ENCODE measurements at places on chromosomes 2 and 18.

GRCh38 chr2:43605851-43606250, 10.0 kb upstream of the THADA start:
- no peak for DNase-seq

DNA sequence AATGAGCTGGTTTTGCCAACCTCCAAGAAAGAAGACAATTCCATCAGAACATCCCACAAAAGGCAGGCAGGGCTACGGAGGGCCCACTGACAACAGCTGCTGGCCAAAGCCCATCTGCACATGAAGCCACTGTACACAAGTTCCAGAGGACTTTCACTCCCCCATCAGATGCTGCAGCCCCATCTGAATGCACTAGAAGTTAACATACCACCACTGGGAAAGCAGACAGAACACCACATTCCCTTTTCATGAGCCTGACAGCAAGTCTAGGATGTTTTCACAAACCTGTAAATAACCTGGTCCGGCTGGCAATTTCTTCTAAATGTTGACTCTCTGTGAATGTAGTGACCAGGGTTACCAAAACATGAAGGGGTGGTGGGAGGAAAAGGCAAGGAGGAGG, 41.5 kb downstream of the CCBE1 start:
- DNase-seq = no peak

- no peak for DNase-seq
Measured at GRCh38 chr18:10022365-10022764, 108.5 kb downstream of the VAPA start.

DNA sequence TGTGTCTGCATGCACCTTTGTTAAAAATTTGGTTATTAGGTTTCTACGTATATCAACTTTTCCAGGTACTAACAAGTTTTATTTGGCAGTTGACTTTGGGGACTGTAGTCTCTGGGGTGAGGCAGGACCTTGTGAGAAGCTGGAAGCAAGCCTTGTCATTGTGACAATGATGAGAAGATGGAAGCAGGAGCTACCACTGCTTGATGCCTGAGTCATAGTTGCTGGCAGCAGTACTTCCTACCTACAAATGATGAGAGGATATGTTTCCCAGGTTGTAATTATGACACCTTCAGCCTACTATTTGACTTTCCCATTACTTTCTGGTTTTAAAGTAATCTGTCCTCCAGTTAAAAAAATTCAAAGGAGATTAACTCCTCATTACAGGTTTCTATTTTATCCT, 516.3 kb downstream of the NRXN1 start:
- no peak for DNase-seq

DNA sequence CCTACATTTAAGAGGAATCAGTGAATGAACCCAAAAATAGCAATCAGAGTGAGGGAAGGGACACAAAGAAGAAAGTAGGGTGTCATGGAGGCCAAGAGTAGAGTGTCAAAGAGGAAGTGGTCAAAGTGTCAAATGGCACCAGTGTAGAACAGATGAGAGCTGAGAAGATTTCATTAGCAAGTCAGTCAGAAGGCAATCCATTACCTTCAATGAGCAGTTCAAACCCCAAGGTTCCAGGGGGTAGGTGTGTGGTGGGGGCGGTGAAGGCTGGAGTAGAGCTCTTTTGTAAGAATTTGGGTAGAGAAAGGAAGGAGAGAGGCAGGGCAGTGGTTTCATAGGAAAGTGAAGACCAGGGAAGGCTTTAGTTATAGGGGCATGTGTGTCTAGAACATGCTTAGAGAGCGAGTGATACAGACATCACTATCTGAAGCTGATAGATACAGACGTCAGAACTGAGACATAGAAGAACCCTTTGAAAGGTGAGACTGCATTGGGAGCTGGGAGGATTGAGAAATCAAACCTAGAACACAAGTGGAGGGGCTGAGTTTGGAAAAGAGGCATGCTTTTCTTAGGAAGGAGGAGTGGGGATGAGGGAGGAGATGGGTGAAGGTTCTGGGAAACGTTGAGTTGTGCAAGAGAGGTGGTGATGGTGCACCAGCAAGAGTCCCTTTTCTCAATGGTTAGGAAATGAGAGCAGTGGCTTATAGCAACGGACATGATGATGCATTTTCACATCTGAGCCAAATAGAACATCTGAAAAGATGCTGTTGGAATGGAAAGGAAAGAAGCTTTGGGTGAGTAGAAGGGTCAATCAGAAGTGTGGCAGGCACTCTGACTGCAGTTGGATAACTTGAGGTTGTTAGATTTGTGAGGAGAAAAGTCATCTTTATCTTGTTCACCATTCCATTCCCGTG, 48.9 kb upstream of the IL1RL1 start:
- no peak for DNase-seq

DNA sequence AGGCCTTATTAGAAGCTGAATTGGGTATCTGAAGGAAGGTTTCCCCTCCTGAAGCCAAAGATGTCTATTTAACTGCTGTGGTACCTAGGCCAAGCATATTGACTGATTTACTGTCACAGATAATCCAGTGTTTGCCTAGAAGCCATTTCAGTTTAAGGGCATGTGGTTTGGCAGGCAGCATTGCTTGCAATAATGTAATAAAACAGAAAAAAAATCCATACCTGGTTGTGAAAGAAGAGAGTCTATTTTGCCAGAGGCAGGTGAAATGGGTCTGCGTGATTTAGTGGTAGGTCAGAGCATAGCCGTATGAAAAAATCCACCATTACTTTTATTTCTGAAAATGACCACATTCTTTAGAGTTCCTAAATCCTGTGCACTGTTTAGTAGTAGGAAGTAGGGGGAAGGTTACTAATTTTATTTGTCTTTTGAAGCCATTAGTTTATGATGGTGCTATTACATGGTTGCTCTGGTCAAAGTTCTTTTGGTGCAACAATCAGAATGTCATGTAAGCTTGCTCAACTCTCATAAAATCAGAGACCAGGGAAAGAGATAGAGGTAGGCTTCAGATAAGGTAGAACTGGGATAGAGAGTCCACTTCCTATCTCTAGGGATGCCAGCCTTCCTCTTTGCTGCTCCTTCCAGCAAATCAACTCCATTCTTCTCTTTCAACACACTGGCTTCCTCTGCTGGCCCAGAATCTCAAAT, 343.4 kb downstream of the GPD2 start:
- DNase-seq = no peak

DNA sequence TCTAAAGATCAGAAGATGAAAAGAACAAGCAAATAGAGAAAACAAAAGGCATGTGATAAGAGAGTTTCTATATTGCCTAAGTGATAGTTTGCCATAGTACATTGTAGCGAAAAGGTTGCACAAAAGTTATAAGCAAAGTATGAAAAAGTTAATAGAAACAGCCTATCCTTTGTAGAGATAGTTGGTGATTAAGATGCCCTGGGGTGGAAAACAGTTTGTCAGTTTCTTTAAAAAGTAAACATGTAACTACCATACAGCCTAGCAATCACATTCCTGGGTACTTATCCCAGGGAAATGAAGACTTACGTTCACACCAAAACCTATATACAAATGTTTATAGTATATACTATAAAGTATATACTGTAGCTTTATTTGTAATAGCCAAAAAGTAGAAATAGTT, 16.9 kb upstream of the DAPL1 start:
- DNase-seq = no peak

DNA sequence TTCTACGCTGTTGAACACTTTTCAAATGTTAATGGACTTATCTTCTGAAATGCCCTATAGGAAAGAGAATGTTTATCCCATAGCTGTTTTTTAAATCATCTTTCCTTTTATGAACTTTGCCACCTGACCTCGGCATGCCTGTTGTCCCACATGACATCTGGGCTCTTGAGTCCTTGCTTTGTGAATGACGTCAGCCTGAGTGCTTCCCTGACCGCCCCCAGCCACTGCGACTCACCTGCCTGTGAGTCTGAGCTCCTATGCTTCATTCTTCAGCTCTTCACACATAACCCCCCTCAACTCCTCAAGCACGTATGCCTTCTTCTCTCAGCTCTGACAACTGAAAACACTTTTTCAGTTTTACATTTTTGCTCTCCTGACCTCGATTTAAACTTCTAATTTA, 166.8 kb downstream of the DCDC2C start:
- DNase-seq = no peak

DNA sequence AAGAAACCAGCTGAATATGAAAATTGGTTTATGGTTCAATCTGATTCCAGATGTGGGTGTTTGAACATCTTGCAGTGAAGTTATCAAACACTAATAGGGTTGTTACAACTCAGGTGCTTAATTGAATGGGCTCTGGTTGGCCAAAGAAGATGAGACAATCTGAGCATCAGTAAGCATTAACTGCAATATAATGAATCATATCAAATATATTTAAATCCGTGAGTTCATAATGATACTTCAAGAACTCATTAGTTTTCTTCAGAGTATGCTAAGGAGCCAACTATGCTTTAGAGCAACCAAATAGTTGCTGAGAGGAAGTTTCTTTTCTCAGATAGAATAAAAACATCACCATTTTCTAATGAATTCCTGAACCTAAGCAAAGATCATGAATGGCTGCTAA, 79.2 kb downstream of the NCOA1 start:
- no peak for DNase-seq

DNA sequence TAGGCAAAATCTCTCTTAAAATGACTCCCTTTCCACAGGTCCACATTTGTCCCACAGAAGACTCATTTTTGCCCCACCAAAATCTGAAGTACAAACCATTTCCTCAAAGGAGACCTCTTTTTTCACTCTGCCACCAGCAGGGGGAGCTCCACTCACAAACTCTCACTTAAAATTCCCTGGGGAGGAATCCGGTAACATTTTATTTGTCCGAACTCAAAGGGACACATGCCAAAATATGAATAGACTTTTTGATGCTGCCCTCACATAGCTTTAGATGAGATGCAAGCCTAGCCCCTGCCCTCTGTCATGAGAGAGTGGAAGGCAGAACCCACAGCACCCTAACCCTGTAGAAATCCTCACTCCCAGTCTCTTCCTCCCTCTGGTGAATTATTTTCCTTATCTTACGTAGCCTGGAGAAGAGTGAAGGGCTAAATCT, 57.1 kb downstream of the RMDN2 start:
- DNase-seq = no peak
